ENCODE measurements at places on chromosomes 12 and 14.

- DNase-seq = no peak
Measured at GRCh38 chr14:101603096-101603495, 41.8 kb downstream of the DIO3 start.

DNA sequence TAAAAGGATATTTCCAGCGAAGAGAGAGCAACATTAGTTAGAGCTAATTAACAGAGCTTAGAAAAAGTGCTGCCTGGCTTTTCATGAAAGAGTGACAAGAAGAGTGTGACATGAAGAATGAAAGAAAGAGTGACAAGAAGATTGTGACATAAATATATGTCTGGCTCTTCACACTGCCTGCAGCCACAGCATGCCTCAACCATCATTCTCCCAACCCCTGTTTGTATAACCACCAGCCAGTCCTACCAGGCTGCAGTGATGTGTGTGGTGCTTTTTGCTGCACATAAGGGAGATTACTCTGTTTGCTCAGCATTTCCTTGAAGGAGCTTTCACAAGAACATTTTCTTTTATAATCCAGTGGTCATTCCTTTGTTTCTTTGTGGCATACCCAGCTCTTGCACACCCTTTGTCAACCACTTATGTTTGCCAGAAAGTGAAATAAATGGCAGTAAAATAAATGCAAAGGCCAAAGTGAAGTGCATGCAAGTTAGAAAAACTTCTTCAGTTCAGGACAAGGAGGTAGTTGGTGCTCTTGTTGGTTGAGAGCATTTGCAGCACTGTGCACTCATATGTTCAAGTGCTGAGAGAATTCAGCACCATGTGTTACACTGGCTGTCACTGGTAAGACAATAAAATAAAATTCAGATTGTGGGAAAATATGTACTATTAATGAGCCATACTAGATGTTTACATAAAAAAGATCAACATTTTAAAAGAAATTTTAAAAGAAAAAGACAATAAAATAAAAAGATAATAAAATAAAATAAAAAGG, 50.6 kb downstream of the KIF21A start:
- DNase-seq = no peak

GRCh38 chr12:95169368-95169767, 47.9 kb downstream of the FGD6 start:
- no peak for DNase-seq

DNA sequence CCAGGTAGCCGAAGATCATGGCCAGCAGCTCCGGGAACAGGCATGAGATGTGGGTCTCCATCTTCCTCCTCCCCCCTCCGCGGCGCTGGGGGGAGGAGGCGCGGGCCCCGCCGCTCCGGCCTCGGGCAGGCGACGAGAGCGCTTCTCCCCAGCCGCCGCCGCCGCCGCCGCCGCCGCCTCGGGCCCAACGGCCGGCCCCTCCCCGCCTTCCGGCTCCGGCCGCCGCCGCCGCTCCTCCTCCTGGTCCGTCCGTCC, 448 bp downstream of the FBXL14 start:
- no peak for DNase-seq

All from stimulated activated CD4-positive, alpha-beta T cell treated with anti-CD3 and anti-CD28 coated beads, Interleukin-15, amount 100 ng/mL, for 1 hour (primary cell).